ENCODE measurements at places on chromosomes 4 and X.

- DNase-seq = no peak
These were observed 49.5 kb downstream of the STAP1 start for GRCh38 chr4:67608027-67608426.

- DNase-seq = no peak
These were observed 10.8 kb upstream of the HERC5 start for GRCh38 chr4:88446124-88446523.

DNA sequence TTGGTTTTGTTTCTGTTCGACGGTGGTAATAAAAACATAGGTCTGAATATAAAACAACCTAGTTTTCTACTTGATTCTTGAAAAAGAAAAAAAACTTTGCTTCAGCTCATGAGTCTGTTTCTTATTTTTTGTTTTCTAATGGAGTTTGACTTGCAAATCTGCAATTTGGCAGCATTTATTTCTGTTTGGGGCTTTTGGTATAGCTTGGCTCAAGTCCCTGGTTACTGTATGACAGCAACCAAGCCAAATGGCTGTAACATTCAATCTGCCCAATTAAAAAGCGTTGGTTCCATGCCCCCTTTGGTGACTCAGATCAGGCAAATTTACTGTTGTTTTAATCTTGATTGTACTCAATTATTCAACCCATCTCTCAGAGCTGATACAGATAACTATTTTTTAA is 263.4 kb downstream of the GRIA3 start:
- DNase-seq = no peak

GRCh38 chr4:69951602-69952001 is 13.9 kb downstream of the CSN2 start:
- DNase-seq = no peak

GRCh38 chrX:9687899-9688298 is 77.7 kb downstream of the GPR143 start:
- DNase-seq = no peak

- DNase-seq = no peak
These were observed 48.4 kb downstream of the IL15 start for GRCh38 chr4:141684785-141685184.

DNA sequence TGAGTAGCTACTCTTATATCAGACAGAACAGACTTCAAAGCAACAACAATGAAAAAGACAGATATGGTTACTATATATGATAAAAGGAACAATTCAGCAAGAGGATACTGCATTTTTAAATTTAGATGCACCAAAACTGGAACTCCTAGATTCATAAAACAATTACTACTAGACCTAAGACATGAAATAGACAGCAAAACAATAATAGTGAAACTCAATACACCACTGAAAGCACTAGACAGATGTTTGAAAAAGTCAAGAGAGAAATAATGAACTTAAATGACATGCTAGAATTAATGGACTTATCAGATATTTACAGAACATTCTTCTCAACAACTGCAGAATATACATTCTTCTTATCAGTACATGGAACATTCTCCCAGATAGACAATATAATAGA is 99.5 kb upstream of the ITM2A start:
- no peak for DNase-seq

DNA sequence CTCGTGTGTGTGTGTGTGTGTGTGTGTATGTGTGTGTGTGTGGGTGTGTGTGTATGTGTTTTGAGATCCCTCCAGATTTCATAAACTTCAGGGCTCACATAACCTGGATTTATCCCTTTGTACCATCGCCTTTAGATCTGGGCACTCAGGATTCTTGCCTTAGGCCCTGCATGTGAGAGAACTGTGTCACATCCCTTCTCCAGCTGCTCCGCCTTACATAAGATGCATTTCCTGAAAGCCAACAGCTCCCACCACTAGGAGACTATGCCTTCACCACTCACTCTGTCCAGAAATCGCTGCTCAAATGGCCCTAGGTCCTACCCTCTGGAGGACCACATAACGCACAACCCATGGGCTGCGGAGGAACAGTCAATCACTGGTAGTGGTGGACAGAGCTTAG is 348.8 kb downstream of the CCSER1 start:
- no peak for DNase-seq

- no peak for DNase-seq
These were observed 20.9 kb upstream of the PLAC1 start for GRCh38 chrX:134679221-134679620.

DNA sequence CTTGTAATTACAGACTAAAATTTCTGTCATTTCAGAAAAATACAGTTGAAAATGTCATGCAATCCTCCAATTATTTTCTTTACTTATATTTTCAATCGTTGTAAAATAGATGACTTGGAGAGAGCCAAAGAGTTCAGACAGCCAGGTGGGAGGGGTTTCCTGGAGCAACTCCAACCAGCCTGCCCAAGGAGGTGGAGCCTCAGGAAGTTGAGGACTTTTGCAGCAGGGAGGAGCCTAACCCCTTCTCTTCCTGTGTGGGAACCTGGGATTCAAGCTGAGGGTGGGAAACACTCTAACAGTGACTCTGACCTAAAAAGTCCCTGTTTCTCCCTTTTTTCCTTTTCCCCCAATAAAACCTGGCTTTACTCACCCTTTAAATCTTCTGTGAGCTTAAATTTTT is 72.2 kb upstream of the GABRG1 start:
- DNase-seq = no peak

DNA sequence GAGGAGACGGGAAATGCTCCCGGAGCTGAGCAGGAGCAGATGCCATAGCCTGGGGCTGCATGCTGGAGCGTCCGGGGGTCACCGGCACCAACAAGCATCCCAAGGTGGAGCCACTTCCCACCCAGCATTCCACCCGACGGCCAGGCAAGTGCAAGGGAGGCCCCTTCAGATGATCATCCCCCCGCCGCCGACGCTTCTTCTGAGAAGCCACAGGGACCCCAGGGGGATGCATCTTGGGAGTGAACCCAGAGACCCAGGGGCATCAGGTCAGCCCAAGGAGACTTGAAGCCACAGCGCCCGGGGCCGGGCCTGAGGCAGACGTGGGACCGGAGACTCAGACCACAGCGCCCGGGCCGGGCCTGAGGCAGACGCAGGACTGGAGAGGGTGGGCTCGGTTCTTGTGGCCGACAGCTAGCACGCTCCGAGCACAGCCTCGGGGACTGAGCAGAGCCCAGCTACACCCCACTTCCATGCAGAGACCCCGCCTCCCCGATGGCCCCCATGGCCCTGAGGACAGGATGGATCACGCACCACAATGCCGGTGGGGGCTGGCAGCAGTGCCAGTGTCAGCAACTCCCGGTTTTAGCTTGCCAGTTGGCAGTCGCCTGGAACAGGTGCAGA is 33.0 kb upstream of the CPLX1 start:
- DNase-seq = no peak

DNA sequence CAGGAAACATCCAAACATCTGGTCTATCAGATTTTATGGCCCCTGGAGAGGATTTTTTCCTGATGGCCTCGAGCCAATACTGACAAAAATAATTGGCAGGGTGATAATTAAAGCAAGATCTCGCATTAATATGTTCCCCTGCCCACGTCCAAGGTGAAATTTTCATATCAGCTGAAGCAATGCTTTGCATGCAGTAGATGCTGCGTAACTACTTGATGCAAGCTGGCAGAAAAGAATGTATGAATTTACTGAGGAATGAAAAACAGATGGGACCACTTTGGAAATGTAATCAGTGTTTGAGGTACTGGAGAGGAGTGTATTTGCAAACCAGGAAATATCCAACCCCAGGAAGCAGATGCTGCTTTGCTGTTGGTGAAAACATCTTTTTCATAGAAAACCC is 36.8 kb upstream of the REST start:
- no peak for DNase-seq

Measured in GM10248 (cell line).